ENCODE measurements at places on chromosomes 4 and X.

DNA sequence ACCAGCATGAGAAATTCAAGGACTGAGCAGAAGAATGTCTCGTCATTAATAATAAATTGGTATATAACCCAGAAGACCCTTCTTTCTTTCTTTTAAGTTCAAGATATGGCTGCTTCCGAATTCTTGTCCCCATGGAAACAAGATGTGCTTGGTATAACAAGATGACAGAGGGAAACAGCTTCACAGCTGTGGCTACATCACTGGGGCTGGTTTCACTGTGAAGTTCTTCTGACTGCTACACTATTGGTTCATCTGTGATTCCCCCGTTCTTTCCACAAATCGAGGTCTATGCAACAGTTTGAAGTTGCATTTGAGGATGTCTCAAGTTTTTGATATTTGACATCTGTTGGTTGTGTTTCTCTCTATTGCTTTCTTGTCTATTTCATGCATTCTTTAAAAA is 12.3 kb upstream of the DTHD1 start:
- no peak for DNase-seq

DNA sequence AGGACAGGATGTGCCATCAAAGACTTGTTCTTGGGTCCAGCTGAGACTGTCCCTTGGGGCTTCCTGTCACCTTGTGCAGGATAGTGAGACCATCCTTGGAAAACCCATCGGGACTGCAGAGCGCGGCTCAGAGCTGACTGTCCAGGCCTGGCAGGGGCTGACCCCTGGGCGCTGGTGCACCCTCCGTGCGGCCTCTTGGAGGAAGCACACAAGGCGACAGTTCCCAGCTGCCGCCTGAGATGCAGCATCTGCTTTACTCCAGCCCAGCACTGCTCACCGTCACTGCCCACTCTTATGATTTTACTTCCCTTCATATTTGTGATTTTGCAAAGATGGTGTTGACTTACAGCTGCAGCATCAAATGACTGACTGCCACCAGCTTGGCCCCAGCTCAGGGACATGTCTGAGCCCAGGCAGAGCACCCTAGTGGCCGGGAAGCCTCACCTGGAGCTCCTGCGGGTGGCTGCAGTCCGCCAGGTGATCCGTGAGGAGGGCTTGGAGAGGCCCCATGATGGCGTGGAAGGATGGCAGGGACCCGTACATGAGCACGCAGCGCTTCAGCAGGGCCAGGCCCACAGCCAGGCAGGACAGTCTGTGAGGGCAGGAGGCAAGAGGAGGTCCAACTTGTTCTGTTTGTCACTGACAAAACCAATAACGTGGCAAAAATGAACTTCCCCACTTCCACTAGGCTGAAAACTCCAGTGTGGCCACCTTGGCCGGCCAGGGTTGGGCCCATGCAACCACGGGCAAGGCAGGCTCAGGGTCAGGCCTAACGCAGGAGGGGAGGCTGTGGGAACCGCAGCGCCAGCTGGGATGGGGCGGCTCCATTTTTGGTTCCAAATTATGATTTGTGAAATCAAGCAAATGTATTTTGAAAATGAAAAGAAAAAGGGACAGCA is 21.8 kb downstream of the NOP14 start:
- no peak for DNase-seq

GRCh38 chr4:8393593-8394038 is 46.9 kb downstream of the ACOX3 start:
- peak; percentile 76 for DNase-seq

GRCh38 chr4:81470456-81471297 is 1.0 kb downstream of the RASGEF1B start:
- peak; percentile 7 for DNase-seq

GRCh38 chrX:19350941-19351384 is 7.2 kb downstream of the PDHA1 start:
- no peak for DNase-seq

- no peak for DNase-seq
Observed at GRCh38 chr4:133156096-133156495, 7.0 kb downstream of the PCDH10 start.

GRCh38 chr4:142354794-142355420 is 491.2 kb downstream of the INPP4B start:
- DNase-seq = no peak

DNA sequence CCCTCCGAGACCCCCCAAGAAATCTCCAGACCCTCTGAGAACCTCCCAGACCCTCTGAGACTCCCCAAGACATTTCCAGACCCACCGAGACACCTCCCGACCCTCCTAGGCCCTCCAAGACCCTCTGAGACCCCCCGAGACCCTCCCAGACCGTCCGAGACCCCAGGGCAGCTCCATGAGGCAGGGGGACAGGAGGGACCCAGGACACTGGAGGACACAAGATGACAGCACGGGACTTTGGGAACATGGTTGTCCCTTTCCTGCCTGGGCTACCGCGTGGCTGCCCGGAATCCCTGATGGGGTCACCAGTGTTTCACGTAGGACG is 10.3 kb downstream of the CTBP1 start:
- no peak for DNase-seq

DNA sequence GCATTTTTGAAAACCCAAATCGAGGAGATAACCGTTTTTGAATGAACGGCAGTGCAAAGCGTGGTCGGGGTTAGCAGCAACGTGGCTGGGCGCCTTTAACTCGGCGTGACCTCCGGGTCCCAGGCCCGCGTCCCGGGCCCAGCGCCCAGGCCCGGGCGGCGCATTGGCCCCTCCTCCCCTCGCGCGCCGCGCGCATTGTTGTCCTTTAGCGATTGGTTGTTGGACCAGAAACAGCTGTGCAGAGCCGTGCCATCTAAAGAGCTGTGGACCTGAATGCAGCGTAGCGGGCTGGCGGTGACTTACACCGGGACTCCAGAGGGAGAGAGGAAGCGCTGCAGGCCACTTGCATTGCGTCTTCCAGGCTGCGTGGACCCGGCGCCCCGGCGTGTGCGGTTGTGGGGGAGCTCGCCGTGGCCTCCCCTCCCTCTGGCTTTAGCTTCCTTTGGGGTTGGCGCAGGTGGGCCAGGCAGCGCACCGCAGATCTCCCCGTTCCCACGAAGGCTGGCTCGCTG is at the start of gene STOX2:
Gene STOX2 (plus strand): TSS at position 227 of the 512 bp plus-strand sequence. CDS start 1,484 bp downstream, outside the sequence.
- no peak for DNase-seq

- DNase-seq = no peak
Observed at GRCh38 chr4:56051029-56051709, 102.4 kb downstream of the CEP135 start.

DNA sequence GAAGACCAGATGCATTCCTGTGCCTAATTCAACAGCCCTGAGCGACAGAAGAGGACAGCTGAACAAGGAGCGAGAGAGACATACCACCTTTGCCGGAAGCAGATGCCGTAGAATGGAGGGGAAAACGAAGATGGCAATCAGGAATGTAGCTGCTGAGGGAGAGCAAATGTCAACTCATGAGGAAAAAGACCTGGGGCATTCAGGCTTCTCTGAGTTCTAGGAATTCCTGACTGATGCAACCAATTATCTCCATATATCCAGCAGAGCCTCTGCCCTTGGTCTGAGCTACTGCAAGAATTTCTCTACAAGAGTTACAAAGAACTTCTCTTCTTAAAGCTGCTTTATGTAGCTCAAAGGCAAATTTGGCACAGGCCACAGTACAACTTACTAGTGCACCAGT is 40.5 kb upstream of the INPP4B start:
- no peak for DNase-seq

GRCh38 chr4:85431881-85432485 is 43.0 kb upstream of the ARHGAP24 start:
- no peak for DNase-seq

DNA sequence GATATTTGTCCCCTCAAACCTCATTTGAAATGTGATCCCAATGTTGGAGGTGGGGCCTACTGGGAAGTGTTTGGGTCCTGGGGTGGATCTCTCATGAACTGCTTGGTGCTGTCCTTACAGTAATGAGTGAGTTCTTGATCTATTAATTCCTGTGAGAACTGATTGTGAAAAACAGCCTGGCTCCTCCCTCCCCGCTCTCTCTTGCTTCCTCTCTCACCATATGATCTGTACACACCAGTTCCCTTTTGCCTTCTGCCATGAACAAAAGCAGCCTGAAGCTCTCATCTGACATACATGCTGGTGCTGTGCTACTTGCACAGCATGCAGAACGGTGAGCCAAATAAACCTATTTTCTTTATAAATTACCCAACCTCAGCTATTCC is 11.2 kb upstream of the YIPF7 start:
- no peak for DNase-seq

GRCh38 chr4:152528060-152528459 is 7.8 kb downstream of the FBXW7 start:
- no peak for DNase-seq

- peak; percentile 56 for DNase-seq
Observed at GRCh38 chr4:80365928-80366327, 30.4 kb downstream of the CFAP299 start.

DNA sequence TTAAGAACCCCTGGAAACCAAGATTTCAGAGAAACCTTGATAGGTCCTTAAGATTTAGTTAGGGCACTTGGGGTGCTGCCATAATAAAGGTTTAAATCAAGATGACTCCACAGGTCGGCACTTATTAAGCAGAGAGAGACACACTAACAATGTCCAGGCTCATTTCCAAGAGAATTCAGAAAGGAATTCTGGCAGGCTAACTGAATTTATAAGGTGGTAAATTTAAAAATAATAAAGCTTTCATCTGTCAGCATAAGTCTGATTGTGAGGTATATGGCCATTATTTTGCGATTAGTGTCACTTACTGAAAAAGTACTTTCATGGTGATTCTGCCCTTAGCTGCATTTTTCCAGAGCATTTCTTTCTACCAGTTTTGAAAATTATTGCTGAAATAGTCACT is 472.7 kb downstream of the ARAP2 start:
- no peak for DNase-seq

GRCh38 chr4:4837316-4837715 is 22.1 kb upstream of the MSX1 start:
- no peak for DNase-seq

DNA sequence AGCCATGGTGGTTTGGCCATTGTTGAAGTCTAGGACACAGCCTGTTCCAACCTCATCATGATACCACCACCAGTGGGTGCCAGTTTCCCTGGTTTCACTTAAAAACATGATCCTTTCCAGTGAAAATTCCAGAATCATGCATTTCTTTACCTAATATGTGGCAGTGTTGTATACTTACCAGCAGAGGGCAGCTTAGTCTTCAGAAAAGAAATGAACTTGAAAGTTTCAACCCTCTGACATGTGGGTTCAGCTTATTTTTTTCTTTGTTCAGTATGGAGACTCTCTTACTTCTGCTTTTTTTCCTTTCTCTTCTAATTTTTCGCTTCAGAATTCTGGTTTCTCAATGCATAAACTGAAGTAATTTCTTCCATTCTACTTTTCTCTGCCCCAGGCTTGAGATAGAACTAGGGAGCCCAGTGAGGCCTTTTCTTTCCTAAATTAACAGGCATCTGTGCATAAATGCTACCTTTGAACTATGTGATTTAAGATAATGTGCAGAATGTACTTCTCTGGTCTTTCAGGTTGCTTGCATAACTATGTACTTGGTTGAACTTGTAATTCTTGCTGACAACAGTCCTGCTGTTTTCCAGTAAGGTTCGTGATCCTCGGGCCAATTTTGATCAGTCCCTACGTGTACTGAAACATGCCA is 10.7 kb downstream of the LIAS start:
- DNase-seq = peak; percentile 65

GRCh38 chr4:102761296-102761701 is 531 bp upstream of the MANBA start:
- DNase-seq = no peak

Measured in urothelium cell line (cell line).